A549 (cell line): ENCODE measurements at places on chromosomes 4 and X.

DNA sequence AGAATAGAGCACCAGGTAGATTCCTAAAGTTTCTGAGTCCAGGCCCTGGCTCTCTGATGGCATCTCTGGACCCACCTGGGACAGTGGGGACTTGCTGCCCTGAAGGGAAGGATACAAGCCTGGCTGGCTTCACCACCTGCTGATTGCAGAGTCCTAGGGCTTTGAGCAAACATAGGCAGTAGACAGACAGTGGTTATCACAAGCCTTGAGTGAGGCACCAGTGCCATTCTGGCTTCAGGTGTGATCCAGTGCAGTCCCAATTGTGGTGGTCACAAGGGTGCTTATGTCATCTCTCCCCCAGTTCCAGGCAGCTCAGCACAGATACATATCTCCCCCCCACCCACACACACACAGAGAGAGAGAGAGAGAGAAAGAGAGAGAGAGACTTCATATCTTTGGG lies 6.6 kb upstream of the PRRG3 start:
- DNase-seq = no peak

GRCh38 chr4:57078685-57079521 lies 31.3 kb downstream of the IGFBP7 start:
- no peak for DNase-seq

- DNase-seq = no peak
Measured at GRCh38 chr4:48665555-48666186, 114.4 kb downstream of the FRYL start.

DNA sequence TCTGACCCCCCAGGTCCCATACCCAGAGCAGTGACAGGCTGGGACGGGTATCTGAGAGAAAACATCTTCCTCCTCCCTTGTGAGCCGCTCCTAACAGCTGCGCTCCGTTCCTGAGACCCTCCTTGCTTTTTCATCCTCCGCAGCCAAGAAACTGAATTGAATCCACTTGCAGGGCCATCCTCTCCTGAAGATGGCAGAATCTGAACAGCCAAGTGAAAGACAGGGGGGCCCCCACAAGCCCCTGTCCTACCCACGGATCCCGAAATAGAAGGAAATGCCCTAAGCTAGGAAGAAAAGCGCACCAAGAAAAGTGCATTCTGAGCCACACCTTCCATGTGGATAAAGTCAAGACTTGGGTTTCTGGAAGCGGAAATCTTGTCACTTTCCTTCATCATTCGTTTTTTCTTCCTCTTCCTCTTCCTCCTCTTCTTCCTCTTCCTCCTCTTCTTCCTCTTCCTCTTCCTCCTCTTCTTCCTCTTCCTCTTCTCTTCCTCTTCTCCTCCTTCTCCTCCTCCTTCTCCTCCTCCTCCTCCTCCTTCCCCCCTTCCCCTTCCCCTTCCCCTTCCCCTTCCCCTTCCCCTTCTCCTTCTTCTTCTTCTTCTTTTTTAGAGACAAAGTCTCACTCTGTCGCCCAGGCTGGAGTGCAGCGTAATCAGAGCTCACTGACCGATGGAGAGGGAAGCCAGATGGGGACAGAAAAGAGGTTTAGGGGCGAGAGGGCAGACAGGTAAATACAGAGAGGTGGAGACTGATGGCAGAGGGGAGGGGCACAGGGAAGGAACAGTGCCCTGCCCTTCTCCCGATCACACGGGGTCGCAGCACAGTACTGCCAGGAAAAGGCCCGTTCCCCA lies 86.0 kb upstream of the WWC2 start:
- DNase-seq = no peak

DNA sequence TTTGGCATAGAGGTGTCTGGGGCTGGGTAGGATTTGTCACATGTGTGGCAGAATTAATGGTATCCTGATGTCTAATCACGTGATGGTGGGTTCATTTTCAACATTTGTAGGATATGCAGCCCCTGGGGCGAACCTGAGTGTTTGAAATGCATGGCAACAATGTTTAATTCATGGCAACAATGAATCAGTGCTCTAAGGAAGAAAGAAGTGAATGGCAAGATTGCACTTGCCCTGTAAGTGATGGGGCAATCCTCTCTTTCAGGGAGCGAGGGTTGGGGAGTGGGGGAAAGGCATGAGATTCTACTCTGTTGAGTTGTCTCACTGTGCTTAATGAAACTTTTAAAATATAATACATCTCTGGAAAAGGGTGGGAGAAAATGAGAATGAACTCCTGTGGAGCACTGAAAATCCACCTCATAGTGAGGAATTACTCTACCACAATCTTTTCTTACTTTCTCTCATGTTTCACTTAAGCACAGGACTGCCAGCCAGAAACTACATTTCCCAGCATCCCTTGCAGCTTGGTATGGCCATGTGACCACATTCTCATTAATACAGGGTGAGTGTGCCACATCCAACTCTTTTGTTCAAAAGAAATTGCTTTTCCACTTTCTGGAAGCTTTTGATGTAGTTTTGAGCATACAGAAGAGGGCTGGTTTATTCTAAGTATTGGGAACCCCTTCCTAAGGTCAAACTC lies 64.0 kb upstream of the PGM2 start:
- no peak for DNase-seq
